ENCODE measurements at places on chromosomes 11 and 22.

- DNase-seq = no peak
Observed at GRCh38 chr11:125923633-125924032, 19.3 kb downstream of the DDX25 start.

DNA sequence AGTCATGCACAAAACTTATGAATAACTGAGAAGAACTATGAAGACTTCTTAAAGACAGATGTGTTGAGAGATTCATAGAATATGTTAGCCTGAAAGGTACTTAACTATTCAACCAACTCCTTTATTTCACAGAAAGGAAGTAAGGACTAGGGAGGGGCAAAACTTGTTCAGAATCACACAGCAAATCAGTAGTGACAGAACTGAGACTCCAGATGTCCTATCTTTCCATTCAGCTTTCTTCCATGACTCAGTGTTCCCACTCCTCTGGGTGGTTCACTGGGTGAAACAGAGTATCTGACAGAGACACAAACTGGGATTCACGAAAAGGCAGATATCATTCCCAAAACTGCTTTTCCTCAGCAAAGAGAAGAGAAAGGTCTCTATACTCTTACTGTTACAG, 1053.3 kb downstream of the DLG2 start:
- no peak for DNase-seq

- no peak for DNase-seq
Observed at GRCh38 chr11:76156971-76157427, 49.3 kb downstream of the WNT11 start.

GRCh38 chr11:129412494-129412893, 36.8 kb downstream of the BARX2 start:
- no peak for DNase-seq

- DNase-seq = no peak
Observed at GRCh38 chr11:102361086-102362031, 14.3 kb downstream of the BIRC2 start.

DNA sequence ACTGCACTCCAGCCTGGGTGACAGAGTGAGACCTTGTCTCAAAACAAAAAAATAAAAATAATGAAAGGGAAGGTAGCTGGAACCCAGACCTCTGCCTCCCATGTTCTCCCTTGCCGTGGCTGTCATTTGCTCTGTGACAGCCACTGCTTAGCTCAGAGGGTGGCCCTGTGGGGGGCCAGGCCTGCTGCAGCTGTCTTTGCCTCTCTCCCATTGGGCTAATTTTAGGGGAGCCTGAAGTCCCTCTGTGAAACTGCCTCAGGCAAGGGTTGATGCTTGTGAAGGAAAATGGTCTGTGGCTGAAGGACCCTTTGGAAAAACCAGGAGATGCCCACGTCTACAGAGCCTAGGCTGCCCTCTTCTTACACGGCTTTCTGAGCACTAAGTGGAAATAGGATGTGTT, 42.9 kb downstream of the C11orf91 start:
- DNase-seq = no peak

- DNase-seq = no peak
Observed at GRCh38 chr11:83073258-83073657, 1.6 kb upstream of the RAB30 start.
